ENCODE measurements at places on chromosomes 13 and 19. TPM values are rescaled to one million over a fixed set of nuclear protein-coding genes. Genes with fewer than 3 reads are reported as not detected.

Gene GNA15
- total RNA-seq = not detected

Gene SLAIN1
- 20.0 TPM for total RNA-seq

Gene TMEM238
- total RNA-seq = 0.27 TPM

Gene CABP5
- total RNA-seq = not detected

DNA sequence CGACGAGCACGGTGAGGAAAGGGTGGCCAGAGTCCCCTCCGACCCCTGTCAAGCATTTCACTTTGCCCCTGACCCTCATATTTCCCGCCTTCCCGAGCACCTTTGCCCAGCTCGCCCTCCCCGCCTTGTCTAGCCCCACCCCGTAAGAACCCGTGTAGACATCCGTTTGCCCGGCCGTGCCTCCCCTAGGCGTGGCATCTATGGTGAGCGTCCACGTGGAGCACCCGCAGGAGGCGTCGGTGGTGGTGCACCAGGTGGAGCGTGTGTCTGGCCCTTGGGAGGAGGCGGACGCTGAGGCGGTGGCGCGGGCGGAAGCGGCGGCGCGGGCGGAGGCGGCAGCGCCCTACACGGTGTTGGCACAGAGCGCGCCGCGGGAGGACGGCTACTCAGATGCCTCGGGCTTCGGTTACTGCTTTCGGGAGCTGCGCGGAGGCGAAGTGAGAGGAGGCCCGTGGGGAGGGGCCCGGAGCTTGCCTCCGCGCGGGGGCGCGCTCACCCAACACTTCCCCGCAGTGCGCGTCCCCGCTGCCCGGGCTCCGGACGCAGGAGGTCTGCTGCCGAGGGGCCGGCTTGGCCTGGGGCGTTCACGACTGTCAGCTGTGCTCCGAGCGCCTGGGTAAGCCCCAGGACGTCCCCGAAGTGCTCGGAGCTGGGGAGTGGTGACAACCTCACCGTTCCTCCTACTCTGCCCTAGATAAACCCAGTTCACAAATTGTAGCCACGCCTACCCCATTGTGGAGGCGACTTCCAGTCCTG lies 4.2 kb downstream of the LTBP4 start:
- H3K4me1 ChIP-seq = peaks cover 18% of the 10 kb centered on the region
- H3K27ac ChIP-seq = no peak overlapping the region
- H3K4me3 ChIP-seq = peak overlapping the region; percentile 25
- DNase-seq = peak; percentile 72
- peaks cover 6% of the 10 kb centered on the region for H3K27me3 ChIP-seq

- DNase-seq = no peak
- no peaks in the 10 kb centered on the region for H3K27me3 ChIP-seq
- H3K36me3 ChIP-seq = peaks cover 23% of the 10 kb centered on the region
- no peak overlapping the region for H3K27ac ChIP-seq
These were observed 15.0 kb downstream of the MAU2 start for GRCh38 chr19:19335408-19336158.

DNA sequence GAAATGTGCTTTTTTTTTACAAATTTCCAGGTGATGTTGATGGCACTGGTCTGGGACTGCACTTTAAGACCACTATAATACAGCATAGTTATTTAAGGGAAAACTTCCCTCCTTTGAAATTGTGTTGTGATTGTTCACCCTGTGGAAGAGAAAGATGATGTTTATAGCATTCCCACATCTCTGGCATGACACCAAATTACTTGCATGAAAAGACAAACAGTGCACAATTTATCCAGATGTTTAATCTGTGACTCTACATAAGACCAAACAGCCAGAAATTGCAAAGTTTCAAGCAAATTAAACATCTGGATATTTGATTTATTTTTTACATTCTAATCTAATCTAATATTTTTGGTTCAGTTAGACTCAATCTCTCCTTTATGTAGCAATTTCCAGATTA lies 51.6 kb downstream of the UFM1 start:
- no peak overlapping the region for H3K4me3 ChIP-seq
- no peak overlapping the region for H3K27ac ChIP-seq
- no peaks in the 10 kb centered on the region for H3K36me3 ChIP-seq

GRCh38 chr19:3801412-3802096 lies 15.4 kb upstream of the MATK start:
- H3K36me3 ChIP-seq = no peaks in the 10 kb centered on the region
- no peak overlapping the region for H3K27ac ChIP-seq
- peak; percentile 21 for DNase-seq
- H3K27me3 ChIP-seq = peaks cover 38% of the 10 kb centered on the region
- no peaks in the 10 kb centered on the region for H3K4me1 ChIP-seq
- H3K4me3 ChIP-seq = no peak overlapping the region

DNA sequence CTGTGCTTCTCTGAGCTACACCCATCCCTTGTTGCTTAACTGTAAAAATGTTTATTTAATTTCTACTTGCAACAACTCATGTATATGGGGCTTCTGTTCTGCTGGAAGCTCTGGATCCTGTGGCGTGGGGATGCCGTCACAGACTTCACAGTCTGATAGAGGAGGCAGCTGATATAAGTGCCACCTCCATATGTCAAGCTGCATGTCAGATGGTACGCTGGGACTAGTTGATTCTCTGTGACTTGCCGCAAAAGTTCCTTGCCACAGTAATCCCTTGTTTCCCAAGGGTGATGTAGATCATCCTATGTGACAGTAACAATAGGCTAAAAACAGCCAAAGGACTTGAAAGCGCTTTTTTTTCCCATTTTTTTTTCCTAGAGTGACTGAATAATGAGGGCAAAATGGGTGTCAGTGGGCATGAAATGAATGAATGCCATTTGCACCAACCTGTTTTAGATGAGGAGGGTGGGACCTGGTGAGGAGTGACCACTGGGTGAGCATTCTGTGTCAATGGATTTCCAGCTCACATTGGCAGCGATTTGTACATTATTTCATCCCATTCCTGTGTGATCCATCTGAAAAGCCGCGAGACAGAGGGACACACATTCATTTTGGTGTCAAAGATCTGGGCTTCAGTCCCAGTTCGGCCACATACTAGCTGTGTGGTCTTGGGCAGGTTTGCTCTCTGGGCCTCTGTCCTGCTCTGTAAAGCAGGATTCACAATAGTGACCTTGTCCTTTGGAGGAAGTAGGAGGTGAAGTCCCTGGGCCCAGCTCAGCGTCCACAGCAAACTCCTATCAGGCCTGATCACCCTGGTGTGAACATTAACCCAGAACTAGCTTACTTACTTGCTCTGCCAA lies 88.9 kb upstream of the RNF113B start:
- H3K27me3 ChIP-seq = no peaks in the 10 kb centered on the region
- peaks cover 2% of the 10 kb centered on the region for H3K4me1 ChIP-seq
- peak overlapping the region; percentile 6 for H3K27ac ChIP-seq
- H3K4me3 ChIP-seq = no peak overlapping the region

GRCh38 chr19:1970003-1970805 lies 29.2 kb downstream of the CSNK1G2 start:
- no peak for DNase-seq
- H3K4me3 ChIP-seq = no peak overlapping the region
- no peak overlapping the region for H3K27ac ChIP-seq
- H3K36me3 ChIP-seq = no peaks in the 10 kb centered on the region
- H3K4me1 ChIP-seq = no peaks in the 10 kb centered on the region

- H3K36me3 ChIP-seq = no peaks in the 10 kb centered on the region
- H3K4me1 ChIP-seq = no peaks in the 10 kb centered on the region
- no peak for DNase-seq
- no peaks in the 10 kb centered on the region for H3K27me3 ChIP-seq
- H3K4me3 ChIP-seq = no peak overlapping the region
- H3K27ac ChIP-seq = no peak overlapping the region
These were observed 615.0 kb downstream of the FGF9 start for GRCh38 chr13:22285867-22286266.

- no peak overlapping the region for H3K27ac ChIP-seq
- no peaks in the 10 kb centered on the region for H3K27me3 ChIP-seq
- no peaks in the 10 kb centered on the region for H3K36me3 ChIP-seq
- H3K4me1 ChIP-seq = no peaks in the 10 kb centered on the region
- no peak overlapping the region for H3K4me3 ChIP-seq
These were observed 39.1 kb downstream of the MIPEP start for GRCh38 chr13:23850134-23850533.

DNA sequence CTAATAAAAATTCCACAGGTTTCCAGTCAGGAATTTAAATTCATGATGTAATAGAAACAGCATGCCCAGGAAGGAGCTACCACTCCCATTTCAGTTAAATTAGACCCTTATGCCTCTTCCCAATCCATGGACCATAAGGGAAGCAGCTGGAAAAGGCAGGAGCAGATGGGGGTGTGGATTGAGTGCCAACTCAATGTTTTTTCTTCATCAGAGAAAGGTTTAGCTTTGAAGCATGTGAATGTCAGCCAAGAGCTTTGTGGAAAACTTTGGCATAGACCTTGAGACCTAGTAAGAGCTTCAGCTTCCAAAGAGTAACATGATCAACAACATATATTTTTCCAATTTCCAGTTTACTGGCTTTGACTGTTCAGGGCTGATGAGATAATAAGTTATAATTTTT lies 2139.9 kb downstream of the PCDH9 start:
- no peak overlapping the region for H3K27ac ChIP-seq
- no peak for DNase-seq
- H3K4me1 ChIP-seq = no peaks in the 10 kb centered on the region
- no peak overlapping the region for H3K4me3 ChIP-seq

DNA sequence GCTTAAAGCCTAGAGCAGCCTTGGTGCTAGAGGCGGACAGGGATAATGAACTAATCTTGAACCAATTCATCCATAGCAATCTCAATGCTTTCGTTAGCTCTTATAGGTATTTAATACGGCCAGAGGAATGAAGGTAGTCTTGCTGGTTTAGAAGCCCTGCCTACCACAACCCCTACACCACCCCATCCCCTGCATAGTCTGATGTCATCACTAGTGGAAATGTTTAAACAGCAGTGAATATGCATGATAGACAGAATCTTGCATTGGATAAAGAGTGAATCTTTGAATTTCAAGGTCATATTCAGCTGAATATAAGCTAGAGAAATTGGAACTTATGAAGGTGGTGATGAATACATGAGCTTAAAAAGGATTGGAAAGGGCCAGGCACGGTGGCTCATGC lies 321.9 kb downstream of the ITGBL1 start:
- H3K4me1 ChIP-seq = no peaks in the 10 kb centered on the region
- no peak for DNase-seq
- no peak overlapping the region for H3K27ac ChIP-seq
- no peak overlapping the region for H3K4me3 ChIP-seq
- H3K27me3 ChIP-seq = no peaks in the 10 kb centered on the region
- H3K36me3 ChIP-seq = no peaks in the 10 kb centered on the region

DNA sequence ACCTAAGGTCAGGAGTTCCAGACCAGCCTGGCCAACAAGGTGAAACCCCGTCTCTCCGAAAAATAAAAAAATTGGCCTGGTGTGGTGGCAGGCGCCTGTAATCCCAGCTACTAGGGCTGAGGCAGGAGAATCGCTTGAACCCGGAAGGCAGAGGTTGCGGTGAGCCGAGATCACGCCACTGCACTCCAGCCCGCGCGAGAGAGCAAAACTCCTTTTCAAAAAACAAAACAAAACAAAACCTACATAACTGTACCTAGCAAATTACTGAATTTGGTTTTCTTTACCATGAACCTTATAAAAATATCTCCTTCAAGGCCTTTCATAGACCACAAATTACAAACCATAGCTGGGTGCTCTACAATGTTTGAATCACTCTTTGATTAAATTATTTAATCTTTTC lies 760 bp downstream of the ZNF91 start:
- H3K36me3 ChIP-seq = no peaks in the 10 kb centered on the region
- peak overlapping the region; percentile 84 for H3K4me3 ChIP-seq
- H3K27ac ChIP-seq = peak overlapping the region; percentile 99
- peaks cover 17% of the 10 kb centered on the region for H3K4me1 ChIP-seq
- DNase-seq = no peak
- H3K27me3 ChIP-seq = no peaks in the 10 kb centered on the region

- H3K4me3 ChIP-seq = no peak overlapping the region
- H3K4me1 ChIP-seq = peaks cover 25% of the 10 kb centered on the region
- H3K27me3 ChIP-seq = no peaks in the 10 kb centered on the region
These were observed 104.6 kb downstream of the COL4A2 start for GRCh38 chr13:110411688-110412059.

- H3K27me3 ChIP-seq = no peaks in the 10 kb centered on the region
- peaks cover 11% of the 10 kb centered on the region for H3K4me1 ChIP-seq
- H3K4me3 ChIP-seq = no peak overlapping the region
- no peaks in the 10 kb centered on the region for H3K36me3 ChIP-seq
These were observed 7.4 kb downstream of the FUT6 start for GRCh38 chr19:5832061-5832460.

DNA sequence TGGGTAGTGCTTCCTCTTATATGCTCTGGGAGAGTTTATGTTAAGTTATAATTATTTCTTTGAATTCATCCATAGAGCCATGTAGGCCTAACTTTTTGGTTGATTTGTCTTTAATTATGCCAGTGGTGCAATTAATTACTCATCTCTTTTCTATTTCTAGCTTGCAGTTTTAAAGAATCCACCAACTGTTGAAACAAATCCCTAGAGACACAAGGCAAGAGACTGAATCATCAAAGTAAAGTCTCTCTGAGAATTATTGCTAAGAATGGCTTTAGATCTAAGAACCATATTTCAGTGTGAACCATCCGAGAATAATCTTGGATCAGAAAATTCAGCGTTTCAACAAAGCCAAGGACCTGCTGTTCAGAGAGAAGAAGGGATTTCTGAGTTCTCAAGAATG lies 5.9 kb upstream of the ZNF551 start:
- H3K27me3 ChIP-seq = peaks cover 54% of the 10 kb centered on the region
- H3K36me3 ChIP-seq = no peaks in the 10 kb centered on the region
- no peak overlapping the region for H3K27ac ChIP-seq
- H3K4me1 ChIP-seq = no peaks in the 10 kb centered on the region
- no peak overlapping the region for H3K4me3 ChIP-seq

DNA sequence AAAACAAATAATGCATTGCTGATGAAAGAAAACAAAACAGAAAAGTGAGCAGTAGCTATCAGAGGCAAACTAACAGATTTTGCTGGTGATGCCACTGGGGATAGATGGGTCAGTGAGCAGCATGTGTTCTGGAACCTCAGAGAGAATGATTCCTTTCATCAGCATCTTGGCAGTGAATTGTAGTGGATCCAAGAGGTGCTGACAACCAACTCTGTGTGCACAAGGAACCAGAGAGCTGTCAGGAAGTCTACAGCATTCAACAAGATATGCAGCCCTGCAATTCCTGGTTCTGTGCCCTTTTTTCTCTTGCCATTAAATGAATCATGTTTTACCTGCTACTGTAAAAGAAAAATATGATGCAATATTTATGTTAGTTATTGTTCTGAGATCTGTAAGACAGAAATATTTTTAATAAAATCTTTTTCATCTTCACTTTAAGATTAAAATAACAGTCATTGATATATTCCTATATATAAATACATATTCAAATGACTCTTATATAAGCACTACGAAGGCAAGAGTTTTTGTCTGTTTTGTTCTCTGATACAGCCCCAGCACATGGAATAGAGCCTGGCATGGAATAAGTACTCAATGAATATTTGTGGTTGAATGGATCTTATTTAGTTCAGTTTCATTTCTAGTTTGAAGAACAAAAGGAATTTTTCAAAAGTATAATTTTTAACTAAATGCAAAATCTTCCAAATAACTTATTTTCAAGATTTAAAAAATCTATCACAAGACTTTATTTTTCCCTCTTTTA lies 80.8 kb downstream of the FREM2 start:
- peaks cover 20% of the 10 kb centered on the region for H3K4me1 ChIP-seq
- H3K36me3 ChIP-seq = no peaks in the 10 kb centered on the region
- H3K27me3 ChIP-seq = no peaks in the 10 kb centered on the region
- peak; percentile 2 for DNase-seq
- H3K4me3 ChIP-seq = no peak overlapping the region

GRCh38 chr13:59906413-59907049 lies 257.2 kb downstream of the DIAPH3 start:
- H3K27me3 ChIP-seq = no peaks in the 10 kb centered on the region
- H3K4me3 ChIP-seq = no peak overlapping the region
- peak; percentile 40 for DNase-seq

All from cardiac muscle cell (in vitro differentiated cells and primary cell).